A549 treated with AZD2906 at 1 μM for 4 hours (cell line): ENCODE measurements at places on chromosomes 3 and 15. TPM values are rescaled to one million over a fixed set of nuclear protein-coding genes. Genes with fewer than 3 reads are reported as not detected.

The GPR27 gene
- total RNA-seq: 2.2 to 3.3 TPM (median 3.0 TPM) in 5 replicates

The TRPM1 gene
- not detected in 5 replicates for total RNA-seq

The ZNF662 gene
- not detected in 5 replicates for total RNA-seq

The MST1 gene
- 0.81 to 2.3 TPM (median 1.6 TPM) in 5 replicates for total RNA-seq

The CSPG5 gene
- 0.80 to 1.1 TPM (median 0.95 TPM) in 5 replicates for total RNA-seq

The BTLA gene
- 0.05 to 0.08 TPM (median 0.06 TPM) in 3 of 5 replicates, not detected in the others for total RNA-seq

The A4GNT gene
- not detected in 5 replicates for total RNA-seq

The ISL2 gene
- total RNA-seq: 2.7 to 4.5 TPM (median 3.9 TPM) in 5 replicates
